Hypothalamus (tissue), 51 donors: ENCODE measurements at places on chromosomes 11 and 22.

DNA sequence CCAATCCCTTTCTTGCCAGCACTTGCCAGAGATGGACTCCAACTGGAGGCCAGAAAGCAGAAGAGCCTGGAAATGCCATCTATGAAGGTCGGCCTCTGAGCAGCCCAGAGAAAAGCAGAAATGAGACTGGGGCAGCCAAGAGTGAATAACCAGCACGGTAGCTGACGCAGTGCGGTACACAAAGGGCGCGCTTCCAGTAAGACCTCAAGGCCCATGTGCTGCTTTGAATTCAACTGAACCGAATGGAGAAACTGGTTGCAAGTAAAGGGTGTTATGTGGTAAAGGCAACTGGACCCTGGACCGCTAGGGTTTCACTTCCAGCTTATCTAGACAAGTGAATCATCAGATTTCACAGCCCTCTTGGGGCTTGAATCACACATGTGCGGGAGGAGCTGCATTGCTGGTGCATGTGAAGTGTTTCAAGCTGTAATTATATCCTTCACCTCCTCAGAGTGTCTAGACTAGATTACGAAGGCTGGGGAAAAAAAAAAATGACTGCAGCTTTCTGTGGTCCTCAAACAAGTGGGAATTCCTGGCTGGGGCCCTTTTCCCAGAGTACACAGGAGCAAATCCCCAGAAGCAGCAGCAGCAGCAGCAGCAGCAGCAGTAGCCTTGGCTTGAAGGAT, 128.9 kb downstream of the CCDC34 start:
- DNase-seq, result no peak

DNA sequence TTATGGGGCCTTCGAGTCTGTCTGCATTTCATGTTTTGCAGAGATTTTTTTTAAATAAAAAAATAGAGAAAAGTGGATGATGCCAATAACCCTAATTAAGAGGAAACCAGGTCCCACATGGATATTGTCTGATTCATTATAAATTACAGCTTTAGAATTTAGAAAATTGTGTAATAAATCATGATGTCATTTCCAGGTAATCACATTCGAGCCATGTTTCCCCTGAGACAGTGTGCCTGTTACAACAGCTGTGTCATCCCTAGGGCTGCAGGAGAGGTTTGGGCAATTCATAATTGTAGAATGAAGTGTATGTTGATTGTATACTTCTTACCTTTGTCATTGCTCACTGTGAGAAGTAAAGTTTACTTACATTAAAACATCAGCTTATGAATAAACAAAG, 38.3 kb downstream of the NCAM1 start:
- DNase-seq, result no peak

GRCh38 chr22:29555065-29555644, 1.6 kb upstream of the THOC5 start:
- peak; percentile 29 for DNase-seq

DNA sequence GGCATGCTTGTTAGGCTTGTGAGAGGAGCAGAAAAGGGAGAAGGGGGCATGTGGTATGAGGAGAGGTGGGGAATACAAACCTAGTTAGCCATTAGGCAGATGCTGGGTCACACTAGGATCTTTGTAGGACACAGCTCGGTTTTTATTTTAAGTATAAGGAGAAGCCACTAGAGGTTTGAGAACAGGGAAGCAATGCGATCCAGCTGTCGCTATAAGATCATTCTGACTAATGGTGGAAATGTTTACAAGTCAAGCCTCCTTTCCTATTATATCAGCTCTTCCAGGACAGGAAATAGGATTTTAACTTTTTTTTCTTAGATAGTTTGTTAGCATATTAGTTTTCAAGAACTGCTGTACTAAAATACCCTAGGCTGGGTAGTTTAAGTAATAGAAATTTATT, 609.9 kb downstream of the INSC start:
- no peak for DNase-seq

DNA sequence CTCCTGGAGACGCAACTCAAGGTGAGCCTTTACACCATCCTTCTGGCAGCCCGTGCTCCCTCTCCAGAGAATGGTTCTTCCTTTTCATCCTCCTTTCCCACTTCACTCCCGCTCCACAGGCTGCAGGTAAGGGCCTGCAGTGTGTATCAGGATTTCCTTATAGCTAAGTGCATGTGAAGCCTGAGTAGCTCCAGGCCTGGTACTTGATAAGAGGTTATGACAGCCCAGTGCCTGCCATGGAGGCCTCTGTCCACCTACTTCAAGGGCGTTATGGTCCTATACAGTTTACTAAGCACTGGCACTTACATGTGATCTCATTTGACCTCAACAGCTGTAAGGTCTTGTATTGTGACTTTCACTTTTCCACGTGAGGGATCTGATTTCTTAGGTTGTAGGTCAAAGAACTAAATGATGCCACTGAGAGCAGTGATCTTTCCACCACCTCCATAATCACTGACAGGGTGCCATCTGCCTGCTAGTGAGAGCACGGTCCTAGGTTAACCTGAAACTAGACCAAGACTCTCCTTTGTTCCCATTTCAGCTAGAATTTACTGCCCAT, 18.1 kb downstream of the SSH3 start:
- DNase-seq, result no peak

GRCh38 chr11:68691402-68691784, 7.0 kb downstream of the GAL start:
- DNase-seq, result no peak

DNA sequence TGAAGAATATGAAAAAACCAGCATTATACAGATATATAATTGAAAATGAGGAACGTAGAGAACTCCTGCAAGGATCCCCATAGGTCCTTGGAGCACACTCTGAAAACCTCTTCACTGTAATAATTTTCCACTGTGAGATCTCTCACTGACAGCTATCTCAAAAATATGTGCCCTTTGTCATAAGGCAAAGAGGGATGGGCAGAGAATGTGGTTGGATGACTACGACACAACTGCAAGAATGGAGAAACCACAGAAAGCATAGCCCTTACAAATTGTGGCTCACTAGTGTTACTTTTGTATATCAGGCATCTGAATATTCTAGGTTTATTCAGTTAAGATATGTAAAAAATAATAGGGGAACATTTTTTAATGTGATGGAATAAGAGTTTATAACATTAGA, 7.9 kb upstream of the CTSC start:
- DNase-seq, result no peak

DNA sequence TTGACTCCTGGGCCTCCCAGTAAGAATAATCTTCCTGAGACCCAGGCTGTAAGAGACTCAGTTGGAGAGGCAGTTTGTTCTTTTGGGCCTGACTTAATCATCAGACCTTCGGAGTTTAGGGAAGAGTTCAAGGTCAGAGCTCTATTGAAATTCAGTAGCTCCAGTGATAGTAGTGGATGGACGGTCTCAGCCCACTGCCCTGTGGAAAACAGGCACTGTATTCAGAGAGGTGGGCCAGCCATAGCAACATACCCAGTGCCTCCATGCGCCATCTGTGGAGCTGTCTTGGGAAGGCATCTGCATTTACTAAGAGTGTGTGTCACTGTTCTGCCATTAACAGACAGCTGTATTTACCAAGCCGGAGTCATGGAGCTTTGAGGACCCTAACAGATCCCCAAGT, 2.9 kb downstream of the SMARCB1 start:
- no peak for DNase-seq

DNA sequence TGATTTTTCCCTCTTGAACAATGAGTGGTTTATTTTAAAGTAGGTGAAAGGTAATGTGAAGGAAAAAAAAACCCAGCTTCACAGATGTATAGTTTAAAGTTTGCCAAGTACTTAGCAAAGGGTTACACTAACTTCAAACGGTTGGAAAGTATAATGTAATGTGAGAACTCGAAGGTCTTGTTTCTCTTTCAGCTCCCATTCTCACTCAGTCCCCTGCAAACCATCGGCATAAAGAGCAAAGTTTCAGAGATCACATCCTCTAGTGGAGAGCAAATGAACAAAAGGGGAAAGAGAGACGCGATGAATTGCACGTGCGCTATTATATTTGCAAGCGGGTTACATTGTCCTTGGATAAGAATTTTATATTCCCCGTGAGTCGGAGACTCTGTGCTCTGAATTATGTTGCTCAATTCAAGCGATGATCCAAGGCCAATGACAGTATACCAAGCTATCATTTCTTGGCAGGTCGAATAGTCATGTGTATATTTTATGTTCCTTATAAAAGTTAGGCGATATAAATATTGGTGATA, 37.6 kb upstream of the BIRC3 start:
- DNase-seq, result no peak

DNA sequence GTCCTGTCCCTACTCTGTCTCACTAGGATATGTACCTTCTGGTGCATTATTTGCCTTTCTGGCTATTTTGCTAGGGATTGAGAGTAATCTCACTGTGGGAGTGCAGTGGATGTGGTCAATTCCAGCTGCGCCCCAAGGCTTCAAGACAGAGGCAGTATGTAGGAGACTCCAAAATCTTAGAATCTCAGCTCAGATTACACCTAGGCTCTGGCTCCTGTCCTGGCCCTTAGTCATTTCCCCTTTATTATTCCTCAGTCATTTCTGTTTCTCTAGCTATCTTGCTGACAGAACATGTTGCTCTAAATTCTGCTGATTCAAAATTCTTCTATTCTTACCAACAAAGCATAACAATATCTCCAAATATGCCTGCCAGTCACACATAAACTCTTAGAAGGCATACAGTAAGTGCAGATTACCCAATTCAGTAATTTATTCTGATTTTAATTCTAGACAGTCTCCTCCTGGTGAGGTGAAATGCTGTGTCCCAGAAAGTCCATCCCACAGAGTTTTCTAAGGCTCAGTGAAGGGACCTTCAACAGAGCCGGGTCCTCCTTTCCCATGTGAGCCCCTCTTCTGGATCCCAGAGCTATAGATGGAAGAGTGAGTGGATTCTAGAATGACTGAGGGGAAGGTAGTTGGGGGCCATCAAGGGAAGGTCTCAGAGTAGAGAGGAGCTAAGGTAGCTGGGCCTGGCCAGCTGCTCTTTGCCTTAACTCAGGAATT, 24.3 kb upstream of the GLYATL1 start:
- DNase-seq, result no peak

GRCh38 chr22:34370711-34371110, 450.4 kb upstream of the LARGE1 start:
- no peak for DNase-seq

DNA sequence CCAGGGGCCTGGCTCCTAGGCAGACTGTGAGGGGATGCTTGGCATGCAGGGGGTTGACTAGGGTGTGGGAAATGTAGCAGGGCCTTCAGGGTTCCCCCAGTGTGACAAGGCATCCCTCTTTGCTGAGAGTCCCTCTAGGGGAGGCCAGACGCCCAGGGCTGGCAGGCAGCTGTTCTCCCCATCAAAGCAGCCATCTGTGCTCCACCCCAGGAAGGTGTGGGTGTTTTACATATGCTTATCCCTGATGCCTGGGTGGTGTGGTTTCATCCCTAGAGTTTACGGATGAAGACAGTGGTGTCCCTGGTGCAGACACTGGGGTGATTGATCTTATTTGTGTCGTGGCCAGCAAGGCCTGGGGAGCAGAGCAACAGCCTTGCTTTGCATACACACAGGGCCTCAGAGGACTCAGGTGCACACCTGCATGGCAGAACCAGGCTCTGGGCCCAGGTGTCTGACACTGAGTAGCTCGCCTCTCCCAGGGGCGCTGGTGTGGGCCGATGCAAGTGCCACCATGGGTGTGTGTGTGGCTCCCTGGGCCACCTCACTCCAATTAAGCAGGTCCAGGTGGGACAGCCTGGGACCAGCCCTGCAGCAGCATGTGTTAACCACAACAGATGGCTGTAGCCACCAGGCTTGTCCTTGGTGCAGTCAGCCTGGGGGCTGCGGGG, 74.2 kb downstream of the MED15 start:
- DNase-seq, result no peak

DNA sequence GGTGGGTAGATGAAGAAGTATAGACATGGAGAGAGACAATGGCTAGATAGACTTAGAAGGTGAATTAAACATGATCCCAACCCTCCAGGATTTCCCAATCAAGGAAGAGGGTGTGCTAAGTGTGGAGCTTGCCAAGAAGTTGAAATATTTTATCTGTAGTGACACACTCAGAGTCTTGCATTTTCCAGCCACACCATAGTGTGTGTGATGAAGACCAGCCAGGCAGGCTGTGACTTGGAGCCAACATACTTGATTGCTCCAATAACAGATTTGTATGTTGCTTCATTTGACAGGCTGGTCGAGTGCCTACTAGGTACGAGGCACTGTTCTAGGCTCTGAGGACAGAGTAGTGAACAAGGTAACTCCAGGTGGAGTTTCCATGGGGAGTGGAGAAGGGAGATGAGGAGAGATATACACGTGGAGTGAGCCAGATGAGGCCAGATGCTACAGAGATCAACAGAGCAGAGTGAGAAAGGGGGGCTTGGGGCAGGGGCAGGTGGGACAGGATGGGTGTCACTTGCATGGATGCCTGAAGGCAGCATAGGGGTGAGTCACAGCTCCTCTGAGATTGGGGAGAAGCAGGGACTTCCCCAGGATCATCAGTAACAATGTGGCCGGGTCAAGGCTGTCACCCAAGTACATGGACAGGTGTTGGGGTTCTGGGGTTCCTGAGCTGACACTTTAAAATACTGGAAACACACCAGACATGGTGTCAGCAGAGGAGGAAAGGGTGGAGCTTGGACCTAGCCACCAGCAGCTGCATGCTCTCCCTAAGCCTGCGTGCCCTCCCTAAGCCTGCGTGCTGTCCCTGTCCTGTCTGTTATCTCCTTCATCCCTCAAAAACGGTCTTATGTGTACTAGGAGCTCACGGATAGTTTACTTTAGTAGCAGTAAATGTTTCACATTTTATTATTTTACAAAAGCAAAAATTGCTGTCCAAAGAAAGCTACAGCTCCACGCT, 23.6 kb downstream of the PDGFB start:
- DNase-seq, result no peak
